ENCODE measurements at places on chromosomes 6 and 20.

DNA sequence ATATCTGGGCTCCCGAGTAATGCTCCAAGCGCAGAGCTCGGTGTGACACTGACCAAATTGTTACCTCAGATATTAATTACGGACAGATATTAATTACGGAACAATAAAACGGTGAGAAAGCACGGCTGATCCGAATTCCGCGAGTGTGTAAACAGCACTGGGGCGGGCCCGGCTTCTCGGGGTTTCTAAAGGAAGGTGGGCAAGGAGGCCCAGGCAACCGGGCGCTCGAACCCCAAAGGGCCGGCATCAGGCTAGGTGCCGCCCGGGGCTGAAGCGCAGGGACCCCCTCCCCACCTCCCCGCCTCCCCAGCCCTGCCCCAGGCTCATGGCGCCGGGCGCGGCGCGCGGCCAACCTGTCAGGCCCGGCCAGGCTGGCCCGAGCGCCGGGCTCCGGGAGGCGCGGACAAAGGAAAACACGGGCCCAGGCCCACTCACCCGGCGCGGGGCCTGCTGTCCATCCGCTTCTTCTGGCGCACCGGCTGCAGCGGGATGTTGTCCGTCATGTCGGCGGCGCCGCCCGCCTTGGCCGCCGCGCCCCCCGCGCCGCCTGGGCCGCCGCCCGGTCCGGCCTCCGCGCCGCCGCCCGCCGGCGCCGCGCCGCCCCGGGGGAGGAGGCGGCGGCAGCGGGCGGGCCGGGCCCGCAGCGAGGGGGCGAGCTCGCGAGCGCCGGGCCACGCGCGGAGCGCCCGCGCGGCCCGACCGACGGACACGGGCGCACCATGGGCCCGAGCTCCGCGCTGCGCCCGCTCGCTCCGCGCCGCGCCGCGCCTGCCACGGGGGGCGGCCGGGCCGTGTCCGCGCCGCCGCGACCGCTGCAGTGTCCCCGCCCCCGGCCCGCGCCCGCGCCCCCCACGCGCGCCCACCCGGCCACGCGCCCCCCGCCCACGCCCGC lies at the start of gene ATP9A:
ATP9A (minus strand) TSS at position 524 of the 892 bp plus-strand sequence; CDS start at position 503, 21 bp downstream.
- DNase-seq = no peak

GRCh38 chr20:8812817-8813216 lies 256.1 kb upstream of the PLCB4 start:
- no peak for DNase-seq

- DNase-seq = no peak
Observed at GRCh38 chr6:46130666-46131065, 877 bp downstream of the ENPP4 start.

DNA sequence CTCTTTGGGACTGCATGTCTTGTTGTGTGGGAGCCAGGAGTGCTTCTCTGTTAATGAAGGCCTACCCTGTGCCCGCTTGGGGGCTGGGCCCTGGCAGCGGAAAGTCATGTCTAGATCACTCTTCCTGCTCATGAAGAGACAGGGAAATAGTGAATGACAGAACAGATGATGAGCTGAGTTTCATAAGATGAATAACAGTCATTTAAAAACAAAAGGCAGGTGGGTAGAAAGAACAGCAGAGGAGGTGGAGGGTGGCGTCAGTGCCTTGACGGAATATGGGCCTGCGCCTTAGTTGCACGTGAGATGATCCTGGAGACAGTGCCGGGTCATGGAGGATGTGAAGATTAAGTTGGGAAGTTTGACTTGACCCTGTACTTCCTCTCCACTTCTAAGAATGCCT lies 85.5 kb downstream of the ARID1B start:
- no peak for DNase-seq

GRCh38 chr6:65399355-65400084 lies 307.5 kb downstream of the EYS start:
- no peak for DNase-seq

DNA sequence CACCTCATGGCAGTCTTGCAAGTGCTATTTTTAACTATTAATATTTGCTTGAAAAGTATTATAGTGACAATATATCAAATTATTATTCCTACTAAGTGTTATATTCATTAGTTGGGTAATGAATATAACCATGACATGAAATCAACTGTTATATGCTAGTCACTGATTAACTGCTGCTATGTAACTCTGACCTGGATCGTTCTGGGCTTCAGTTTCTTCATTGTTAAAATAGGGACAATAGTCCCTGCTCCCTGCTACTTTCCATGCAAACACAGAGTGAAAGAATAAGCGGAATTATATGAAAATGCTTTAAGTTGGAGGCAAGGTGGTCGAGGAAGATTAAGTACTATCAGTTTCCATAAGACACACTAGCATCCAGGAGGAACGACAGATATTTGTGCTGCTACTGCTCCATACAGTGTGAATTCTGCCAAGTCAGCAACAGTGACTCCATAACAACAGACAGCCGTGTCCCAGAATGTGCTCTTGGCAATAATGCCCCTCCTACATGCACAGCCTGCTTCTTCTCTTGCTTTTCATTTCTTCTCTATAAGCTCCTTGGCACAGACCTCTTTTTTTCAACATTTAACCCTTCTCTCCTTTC lies 107.2 kb downstream of the CHD6 start:
- DNase-seq = no peak

DNA sequence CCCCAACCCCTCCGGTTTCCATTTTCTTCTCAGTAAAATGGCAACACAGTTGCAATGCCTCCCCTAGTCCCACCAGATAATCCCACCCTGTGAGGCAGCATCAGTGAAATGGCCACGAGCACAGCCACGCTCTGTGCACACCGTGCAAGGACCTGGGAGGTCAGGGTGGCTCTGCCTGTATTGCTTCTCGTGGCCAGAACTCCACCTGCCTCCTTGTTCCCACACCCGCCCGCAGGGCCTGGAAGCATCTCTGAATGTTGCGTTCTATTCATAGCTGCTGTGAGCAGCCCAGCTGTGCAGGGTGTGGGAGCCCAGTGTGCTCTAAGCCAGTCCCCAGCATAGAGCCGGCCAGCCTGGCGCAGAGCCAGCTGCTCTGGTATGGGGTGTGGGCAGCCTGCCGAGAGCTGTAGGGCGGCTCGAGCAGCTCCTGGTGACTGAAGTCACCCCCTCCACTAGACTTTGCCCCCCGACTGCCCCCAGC lies 161.1 kb downstream of the DLL1 start:
- no peak for DNase-seq

DNA sequence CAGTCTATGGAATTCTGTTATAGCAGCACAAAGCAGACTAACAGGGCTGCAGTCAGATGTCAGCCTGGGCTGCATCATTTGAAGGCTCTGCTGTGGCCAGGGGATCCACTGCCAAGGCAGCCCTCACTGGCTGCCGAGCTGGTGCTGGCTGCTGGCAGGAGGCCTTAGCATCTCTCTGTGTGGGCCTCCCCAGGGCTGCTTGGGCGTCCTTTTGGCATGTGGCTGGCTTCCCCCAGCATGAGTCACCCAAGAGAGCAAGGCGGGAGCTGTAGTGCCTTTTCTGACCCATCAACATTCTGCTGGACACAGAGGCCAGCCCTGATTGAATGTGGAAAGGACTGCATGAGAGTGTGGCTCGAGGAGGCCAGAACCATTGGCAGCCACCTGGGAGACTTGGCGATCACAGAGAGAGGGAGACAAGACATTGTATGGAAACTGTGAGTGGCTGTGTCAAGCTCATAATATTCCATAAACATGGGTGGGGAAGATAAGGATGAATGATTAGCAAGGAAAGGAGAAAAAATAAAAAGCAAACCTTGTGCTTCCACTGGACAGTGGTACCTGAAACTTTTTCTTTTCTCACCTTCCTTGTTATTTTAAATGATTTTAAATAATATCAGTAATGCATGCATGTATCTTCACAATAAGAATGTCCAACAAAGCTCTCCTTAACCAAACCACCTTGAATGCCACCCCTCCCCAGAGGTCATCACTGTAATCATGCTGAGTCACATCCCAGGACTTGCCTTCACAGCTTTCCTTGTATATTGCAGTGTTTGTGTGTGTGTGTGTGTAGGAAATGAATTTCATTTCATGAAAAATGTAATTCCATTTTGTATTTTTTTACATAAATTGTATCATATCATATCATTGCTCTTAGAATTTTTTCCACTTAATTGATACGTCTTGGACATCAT lies 55.0 kb upstream of the VSX1 start:
- DNase-seq = no peak

DNA sequence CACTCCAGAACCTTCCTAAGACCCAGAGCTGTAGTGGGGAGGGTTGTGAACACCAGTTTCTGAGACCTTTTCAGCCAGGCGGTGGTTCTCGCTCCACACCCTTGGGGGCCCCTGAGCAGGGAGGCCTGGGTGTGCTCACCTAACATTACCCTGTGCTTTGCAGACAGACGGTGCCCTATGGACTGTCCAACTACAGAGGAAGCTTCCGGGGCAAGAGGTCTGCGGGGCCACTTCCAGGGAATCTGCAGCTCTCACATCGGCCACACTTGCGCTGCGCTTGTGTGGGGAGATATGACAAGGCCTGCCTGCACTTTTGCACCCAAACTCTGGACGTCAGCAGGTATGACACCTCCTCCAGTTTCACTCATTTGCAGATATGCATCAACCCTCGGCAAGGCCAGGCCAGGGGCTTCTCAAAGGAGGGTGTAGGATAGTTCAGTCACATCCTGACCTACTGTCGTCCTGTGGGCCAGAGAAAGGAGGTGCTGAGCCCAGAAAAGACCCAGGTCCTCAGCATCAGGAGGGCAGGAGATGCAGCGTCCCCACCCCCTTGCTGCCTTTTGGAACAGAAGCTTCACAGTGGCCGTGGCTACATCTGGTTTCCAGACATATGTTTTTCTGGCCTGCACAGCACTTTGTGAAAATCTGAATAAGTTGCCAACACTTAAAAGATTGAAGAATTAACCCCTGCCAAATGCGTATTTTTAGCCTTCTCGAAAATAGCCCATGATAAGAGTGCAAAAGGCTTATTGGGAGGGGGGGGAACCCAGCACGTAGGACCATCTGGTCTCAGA lies 20.6 kb downstream of the EDN3 start:
- DNase-seq = no peak

DNA sequence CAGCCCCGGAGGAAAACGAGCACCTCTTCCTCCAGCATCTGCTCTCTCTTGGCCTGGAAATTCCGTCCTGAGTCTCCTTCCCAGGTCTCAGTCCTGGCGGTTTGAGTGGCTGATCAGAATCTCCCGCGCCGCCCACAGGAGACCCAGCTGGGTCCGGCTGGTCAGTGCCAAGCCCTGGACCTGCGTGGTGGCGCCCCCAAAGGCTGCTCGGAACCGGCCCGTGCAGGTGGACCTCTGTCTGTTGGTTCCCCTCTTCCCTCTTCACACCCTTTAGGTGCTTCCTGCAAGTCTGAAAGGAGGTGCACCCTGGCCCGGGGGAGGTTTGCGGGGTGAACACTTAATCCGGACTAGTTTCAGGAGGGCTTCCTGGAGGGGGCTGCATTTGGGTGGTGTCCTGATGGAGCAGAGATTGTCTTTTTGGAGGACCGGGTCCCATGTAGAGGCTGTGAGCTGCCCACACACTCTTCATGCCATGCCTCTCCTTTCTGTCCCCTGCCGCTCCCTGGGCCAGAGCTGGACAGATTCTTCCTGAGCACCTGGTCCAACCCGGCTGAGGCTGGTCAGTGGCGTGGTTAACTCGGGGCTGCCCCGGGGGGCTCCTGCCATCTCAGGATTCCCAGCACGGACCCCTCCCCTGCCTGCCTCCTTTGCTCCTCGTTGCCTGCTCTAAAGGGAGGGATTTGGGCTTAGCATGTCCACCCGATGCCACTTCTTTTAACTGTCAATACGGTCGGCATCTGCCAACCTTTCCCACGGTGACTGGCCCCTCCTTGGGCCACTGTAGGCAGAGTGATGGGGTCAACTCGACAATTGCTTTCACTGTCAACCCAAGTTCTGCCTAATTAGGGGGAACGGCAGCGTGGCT lies 16.5 kb upstream of the BHLHE23 start:
- no peak for DNase-seq

DNA sequence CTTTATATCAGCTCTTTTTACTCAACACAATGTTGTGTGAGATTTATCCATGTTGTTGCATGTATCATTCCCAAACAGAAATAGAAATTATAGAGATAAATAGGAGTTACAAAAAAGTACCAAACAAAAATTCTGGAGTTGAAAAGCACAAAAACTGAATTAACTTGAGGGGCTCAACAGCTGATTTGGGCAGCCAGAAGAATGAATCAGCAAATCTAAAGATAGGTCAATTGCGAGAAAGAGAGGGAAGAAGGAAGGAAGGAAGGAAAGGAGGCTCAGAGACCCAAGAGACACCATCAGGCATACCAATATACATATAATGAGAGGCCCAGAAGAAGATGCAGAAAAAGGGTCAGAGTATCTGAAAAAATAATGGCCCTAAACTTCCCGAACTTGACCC lies 98.9 kb downstream of the ATG5 start:
- DNase-seq = no peak

GRCh38 chr6:89941763-89942497 lies 47.7 kb downstream of the GJA10 start:
- no peak for DNase-seq

Data from CD4-positive, alpha-beta T cell treated with Interferon alpha-2 for 1 hour (primary cell).